ENCODE measurements at places on chromosomes 12 and 14.

GRCh38 chr14:76770521-76771436 lies 9.5 kb downstream of the VASH1 start:
- DNase-seq: no peak

- DNase-seq: peak; percentile 35
Observed at GRCh38 chr14:64478634-64479250, 13.4 kb downstream of the AKAP5 start.

DNA sequence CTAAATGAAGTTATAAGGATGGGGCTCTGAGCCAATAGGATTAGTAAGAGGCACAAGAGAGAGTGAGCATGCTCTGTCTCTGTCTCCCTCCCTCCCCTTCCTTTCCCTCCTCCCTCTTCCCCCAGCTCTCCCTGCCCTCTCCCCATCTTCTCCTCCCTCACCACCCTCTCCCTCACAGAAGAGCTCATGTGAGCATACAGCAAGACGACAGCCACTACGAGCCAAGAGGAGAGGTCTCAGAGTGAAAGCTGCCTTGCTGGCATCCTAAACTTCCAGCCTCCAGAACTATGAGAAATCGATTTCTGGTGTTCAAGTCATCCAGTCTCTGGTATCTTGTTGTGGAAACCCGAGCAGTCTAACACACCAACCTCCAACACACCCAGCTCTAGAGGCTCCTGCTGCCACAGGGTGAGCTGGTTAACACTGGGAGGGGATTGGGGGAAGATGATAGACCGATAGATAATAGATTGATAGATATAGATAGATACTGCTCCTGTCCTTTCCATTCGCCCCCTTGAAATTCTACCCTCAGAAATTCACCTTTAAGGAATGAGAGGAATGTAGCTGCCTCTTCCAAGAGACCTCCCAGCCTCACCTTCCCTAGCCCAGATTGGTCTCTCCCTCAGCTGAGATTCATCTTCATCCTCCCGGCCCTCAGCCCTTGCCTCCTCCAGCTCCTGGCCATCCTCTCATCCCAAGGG lies 25.8 kb upstream of the ACTN1 start:
- DNase-seq: no peak

DNA sequence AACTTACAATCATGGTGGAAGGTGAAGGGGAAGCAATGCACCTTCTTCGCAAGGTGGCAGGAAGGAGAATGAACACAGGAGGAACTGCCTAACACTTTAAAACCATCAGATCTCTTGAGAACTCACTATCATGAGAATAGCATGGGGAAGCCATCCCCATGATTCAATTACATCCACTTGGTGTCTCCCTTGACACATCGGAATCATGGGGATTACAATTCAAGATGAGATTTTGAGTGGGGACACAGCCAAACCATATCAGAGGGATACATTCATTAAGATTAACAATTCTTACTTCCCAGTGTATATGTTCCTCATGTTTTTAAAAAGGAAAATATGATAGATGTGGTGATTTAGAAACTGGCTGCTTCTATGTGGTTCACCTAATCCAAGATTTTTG lies 117.9 kb downstream of the PDE3A start:
- DNase-seq: no peak

DNA sequence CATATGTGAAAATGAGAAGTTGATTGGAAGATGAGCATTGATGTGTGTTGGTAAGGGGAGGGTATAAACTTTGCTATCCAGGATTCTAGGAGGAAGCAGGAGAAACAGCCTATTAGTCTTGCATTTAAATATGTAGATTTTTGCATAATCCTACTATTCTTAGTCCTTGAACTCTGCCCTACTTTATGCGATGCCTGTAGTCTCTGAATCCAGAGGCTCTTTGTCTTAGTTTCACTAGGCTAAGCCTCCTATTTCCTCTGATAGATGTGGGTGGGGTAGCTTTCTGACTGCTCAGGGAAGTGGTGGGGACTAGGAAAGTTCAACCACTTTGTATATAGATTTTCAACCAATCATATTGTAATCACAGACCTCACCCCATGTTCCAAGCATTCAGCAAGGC lies 49.5 kb upstream of the KCNC2 start:
- no peak for DNase-seq

GRCh38 chr12:88471331-88472045 lies 108.8 kb downstream of the KITLG start:
- DNase-seq: peak; percentile 41

- DNase-seq: no peak
Observed at GRCh38 chr14:34336501-34336900, 125.5 kb downstream of the SPTSSA start.

GRCh38 chr14:68263563-68264259 lies 444.1 kb downstream of the RAD51B start:
- DNase-seq: no peak

GRCh38 chr12:47972895-47973294 lies 9.5 kb downstream of the TMEM106C start:
- DNase-seq: no peak

DNA sequence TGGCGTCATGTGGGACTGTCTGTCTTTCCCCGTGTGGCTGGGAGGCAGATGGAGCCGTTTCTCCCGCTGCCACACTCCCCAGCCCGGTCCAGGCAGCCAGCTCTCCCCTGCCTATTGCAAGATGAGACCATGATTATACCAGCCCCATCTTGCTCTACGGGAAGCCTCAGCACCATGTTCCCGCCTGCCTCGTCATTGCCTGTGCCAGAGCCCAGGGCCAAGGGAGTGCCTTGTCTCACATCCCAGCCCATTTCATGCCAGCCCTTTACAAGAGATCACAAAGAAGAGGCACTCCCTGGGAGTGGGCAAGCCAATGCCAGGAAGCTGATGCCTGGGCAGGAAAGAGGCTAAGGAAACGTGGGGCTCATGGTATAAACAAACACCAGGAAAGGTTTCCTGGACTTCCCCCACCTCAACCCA lies 23.9 kb downstream of the GPR68 start:
- peak; percentile 98 for DNase-seq

DNA sequence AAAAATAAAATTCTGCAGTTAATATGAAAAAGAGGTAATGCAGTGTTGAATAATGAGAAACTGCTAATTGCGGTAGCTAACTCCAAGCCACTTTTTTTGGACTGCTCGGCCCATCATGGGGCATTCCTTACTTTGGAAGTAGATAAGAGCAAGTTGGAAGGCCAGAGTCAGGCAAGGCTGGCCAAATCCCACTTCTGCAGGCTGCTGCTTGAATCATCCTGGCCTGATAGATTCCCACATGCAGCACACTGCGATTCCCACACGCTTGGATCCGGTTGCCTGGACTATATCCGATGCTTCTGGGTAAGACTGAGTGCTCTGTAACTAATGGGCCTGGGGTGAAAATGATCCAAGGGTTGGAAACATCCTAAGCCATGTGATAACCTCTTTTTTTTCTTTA lies 10.6 kb downstream of the EIF2B2 start:
- no peak for DNase-seq

DNA sequence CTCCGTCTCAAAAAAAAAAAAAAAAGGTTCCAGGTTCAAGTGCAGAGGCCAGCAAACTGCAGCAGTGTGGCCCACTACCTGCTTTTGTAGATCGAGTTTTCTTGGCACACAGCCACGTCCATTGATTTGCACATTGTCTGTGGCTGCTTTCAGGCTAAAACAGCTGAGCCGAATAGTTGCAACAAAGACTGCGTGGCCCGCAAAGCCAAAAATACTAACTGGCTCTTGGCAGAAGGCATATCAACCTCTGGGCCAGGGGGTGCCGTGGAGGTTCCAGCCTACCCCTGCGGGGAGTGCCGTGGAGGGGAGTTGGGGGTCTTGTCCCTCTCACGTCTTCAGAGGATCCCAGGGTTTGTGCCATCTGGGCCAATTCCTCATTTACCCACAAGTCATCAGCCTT lies 170.1 kb downstream of the ADGRD1 start:
- DNase-seq: no peak

- DNase-seq: no peak
Observed at GRCh38 chr12:4370265-4370664, 9.2 kb downstream of the FGF23 start.

DNA sequence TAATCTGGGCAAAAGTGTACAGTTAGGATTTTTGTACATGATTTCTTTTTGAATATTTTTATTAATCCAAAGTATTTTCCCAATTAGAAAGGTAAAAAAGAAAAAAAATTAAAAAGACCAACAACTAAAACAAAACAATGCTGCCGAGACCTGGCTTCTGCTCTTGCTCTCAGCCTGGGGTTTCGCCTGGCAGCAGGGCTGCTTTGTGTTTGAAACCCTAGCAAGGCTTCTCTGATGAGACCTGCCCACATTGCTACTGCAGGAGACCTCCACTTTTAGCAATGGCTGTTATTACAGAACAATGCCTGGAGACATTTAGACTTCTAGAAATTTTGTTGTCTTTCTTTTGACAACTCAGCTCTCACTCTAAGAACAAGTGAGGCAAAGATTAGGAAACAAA lies 1153.0 kb upstream of the TMEM132C start:
- DNase-seq: no peak

- DNase-seq: no peak
Observed at GRCh38 chr12:59763835-59764234, 168.0 kb downstream of the SLC16A7 start.

DNA sequence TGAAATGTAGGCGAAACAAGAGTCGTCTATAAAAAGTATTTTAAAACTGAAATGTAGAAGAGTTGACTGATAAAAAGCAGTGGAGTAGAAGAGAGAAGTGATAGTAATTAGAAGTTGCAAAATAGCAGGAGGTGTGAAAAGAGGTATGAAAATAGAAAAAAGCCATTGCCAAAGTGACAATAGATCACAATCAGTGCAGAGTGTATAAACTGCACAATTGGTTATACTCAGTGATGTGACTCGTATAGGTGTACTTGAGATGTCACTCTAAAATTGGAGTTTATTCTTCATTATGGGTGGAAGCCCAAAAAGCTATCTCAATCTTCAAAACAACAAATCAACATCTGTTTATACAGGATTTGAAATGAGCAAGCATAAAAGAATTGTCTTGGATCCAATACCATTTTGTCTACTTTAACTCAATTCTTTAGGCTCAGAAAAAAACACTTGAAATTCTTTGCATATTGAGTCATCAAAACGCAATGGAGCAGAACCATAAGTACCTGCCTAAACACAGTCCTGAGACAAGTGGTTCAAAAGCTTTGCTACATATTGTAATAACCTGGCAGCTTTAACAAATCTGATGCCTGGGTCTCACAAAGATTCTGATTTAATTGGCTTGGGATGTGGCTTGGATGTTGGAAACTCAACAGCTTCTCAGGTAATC lies 8.8 kb downstream of the IKBIP start:
- DNase-seq: peak; percentile 4

DNA sequence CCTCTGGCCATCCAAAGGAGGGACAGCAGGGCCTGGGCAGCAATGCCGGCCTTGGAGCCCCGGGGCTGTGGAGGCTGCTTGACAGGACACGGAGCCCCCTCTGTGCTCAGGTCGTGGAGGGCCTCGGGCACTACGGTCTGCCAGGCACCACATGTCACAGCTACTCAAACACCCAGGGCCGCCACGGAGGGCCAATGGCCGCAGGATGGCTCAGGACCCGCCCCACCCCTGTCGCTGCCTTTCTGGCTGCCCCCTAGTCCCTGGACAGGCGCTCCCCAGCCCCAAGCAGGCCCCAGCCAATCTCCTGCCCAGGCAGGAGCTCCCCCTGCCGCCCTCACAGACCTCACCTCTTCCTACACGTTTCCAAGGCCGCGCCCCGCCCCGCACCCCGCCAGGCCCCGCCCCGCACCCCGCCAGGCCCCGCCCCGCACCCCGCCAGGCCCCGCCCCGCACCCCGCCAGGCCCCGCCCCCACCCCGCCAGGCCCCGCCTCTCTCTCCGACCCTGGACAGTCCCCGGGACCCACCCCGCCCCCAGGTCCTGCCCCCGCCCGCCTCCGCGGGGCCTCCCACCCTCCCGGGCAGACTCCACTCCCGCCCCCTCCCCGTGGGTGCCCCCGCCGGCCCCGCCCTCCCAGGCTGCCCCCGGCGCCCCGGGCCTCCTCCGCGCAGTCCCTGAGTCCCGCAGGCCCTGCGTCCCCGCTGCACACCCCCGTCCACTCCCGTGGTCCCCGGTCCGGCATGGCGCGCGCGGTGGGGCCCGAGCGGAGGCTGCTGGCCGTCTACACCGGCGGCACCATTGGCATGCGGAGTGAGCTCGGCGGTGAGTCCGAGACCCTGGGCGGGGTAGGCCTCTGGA lies at the start of gene ASPG:
ASPG (plus strand) TSS at position 669 of the 857 bp plus-strand sequence; CDS start at position 740, 71 bp downstream.
- DNase-seq: no peak

GRCh38 chr12:100801320-100801719 lies 6.7 kb downstream of the ANO4 start:
- DNase-seq: no peak

GRCh38 chr12:109714141-109714912 lies 702 bp downstream of the FAM222A start:
- no peak for DNase-seq

GRCh38 chr12:106288494-106289195 lies 13.9 kb upstream of the TCP11L2 start:
- peak; percentile 3 for DNase-seq

GRCh38 chr12:111768159-111768895 lies 1.6 kb downstream of the ALDH2 start:
- DNase-seq: no peak

DNA sequence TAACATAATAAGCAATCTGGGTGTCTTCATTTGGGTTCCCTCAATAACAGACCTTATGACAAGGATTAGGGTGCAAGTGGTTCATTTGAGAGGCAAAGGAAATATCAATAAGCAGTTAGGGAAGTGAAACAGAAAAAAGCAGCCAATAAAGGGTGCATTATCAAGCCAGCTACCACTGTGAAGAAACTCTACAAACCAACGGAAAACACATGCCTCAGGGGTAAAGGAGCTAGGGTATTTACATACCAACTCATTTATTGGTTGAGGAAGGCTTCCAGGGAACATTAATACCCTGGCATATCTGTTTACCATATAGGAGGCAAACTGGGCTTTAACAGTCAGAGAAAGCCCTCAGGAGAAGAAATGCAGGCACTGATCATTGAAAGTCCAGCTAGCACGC lies 22.7 kb upstream of the IFNG-AS1 start:
- DNase-seq: no peak

- DNase-seq: no peak
Observed at GRCh38 chr12:2359725-2360629, 307.2 kb downstream of the CACNA1C start.

- DNase-seq: no peak
Observed at GRCh38 chr12:49885663-49886461, 17.8 kb downstream of the FAIM2 start.

- no peak for DNase-seq
Observed at GRCh38 chr14:68367536-68367935, 425.3 kb downstream of the ZFP36L1 start.

- no peak for DNase-seq
Observed at GRCh38 chr14:100723830-100724437, 2.8 kb upstream of the DLK1 start.

- DNase-seq: peak; percentile 57
Observed at GRCh38 chr12:109844983-109845823, 12.0 kb upstream of the TRPV4 start.

DNA sequence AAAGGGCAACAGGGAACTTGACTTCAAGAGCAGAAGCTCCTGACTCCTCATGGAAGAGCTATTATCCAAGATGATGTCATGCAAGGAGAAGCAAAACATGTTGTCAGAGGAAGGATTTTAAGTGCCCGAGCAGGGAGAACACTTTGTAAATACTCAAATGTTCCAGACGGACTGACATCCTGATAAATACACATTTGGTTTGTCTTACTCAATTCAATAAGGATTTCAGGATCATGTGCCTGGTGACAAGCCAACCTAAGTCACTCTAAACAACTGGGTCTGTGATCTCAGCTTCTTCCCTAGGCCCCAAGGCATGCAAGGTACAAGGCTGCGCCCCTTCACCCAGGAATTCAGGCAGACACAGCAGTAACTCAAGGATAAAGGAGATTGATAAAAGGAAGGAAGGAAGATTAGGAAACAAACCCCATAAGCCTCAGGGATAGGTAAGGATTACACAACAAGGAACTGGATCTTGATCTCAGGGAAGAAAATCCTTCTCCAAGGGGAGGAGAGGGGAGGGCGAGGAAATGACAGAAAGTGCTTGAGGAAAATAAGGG lies 26.8 kb upstream of the CEBPE start:
- DNase-seq: no peak

All from NCI-H446 (cell line).